ENCODE measurements at places on chromosomes 3 and 15. TPM values are rescaled to one million over a fixed set of nuclear protein-coding genes. Genes with fewer than 3 reads are reported as not detected.
A peak's percentile ranks its signal among the peaks of the same experiment; 100 is the strongest.

MB21D2 gene
- 17.7 TPM for total RNA-seq

FBXL22 gene
- total RNA-seq = 0.78 TPM

ZBED2 gene
- total RNA-seq = 546 TPM

CFAP100 gene
- not detected for total RNA-seq

- H3K4me3 ChIP-seq = peak overlapping the region; percentile 35
- H3K4me1 ChIP-seq = peaks cover 76% of the 10 kb centered on the region
- H3K27me3 ChIP-seq = no peaks in the 10 kb centered on the region
- H3K27ac ChIP-seq = peak overlapping the region; percentile 65
- H3K36me3 ChIP-seq = peaks cover 23% of the 10 kb centered on the region
These were observed 254.1 kb upstream of the SATB1 start for GRCh38 chr3:18679238-18679637.

- H3K4me3 ChIP-seq = no peak overlapping the region
- peaks cover 23% of the 10 kb centered on the region for H3K36me3 ChIP-seq
- H3K27ac ChIP-seq = no peak overlapping the region
- H3K27me3 ChIP-seq = no peaks in the 10 kb centered on the region
- no peak for DNase-seq
These were observed 1.8 kb upstream of the GSK3B start for GRCh38 chr3:120095979-120096426.

DNA sequence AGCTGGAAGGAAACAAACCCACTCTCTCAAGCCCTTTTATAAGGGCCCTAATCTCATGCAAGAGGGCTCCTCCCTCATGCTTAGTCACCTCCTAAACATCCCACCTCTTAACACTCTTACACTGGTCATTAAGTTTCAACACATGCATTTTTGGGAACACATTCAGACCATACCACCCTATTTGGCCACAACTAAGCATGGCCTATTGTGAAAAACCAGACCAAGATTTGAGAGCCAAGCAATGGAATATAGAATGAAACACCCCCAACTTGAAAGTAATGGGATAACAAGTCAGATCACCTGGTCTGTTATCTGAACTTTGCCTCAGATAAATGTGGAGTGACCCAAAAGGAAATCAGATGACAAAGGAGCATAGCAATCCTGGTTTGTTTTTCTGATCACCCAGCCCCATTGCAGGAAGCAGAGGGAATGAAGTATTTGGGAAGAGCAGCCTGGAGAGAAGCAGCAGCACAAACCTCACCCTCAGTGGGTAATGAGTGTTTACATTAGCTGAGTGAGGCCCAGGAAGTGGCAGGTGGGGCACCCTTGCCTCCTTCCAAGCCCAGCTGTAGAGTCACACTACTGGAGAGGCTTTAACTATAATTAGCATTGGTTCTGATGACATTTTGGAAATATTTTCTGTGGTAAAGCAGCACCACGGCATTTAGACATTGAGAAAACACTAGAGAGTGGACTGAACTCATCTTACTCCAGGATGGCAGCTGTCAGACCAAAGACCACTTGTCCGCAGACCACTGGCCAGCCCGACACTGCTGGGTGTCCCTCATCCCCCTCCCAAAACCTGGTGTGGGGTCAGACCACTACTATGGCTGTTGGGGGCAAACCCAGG is 48.8 kb upstream of the PRTG start:
- H3K27me3 ChIP-seq = no peaks in the 10 kb centered on the region
- no peak overlapping the region for H3K4me3 ChIP-seq
- H3K36me3 ChIP-seq = no peaks in the 10 kb centered on the region
- H3K4me1 ChIP-seq = no peaks in the 10 kb centered on the region
- no peak for DNase-seq
